ENCODE measurements at places on chromosomes 2 and 18. TPM values are rescaled to one million over a fixed set of nuclear protein-coding genes. Genes with fewer than 3 reads are reported as not detected.

Gene TMEM163
- not detected for total RNA-seq

GRCh38 chr18:76750917-76751890 lies 71.2 kb upstream of the ZNF236 start:
- no peaks in the 10 kb centered on the region for H3K36me3 ChIP-seq
- no peak for DNase-seq
- peaks cover under 1% of the 10 kb centered on the region for H3K4me1 ChIP-seq
- no peak overlapping the region for H3K27ac ChIP-seq
- H3K4me3 ChIP-seq: no peak overlapping the region

Gene COL3A1
- 123 TPM for total RNA-seq

Gene ALKAL2
- 17.4 TPM for total RNA-seq

Measured in vagina (tissue), 2 donors.